ENCODE measurements at places on chromosomes 4 and X.
A peak's percentile ranks its signal among the peaks of the same experiment; 100 is the strongest.

- DNase-seq = no peak
Measured at GRCh38 chr4:38163216-38164006, 203.2 kb downstream of the PTTG2 start.

GRCh38 chr4:47882228-47882627 lies 32.2 kb downstream of the NFXL1 start:
- no peak for DNase-seq

DNA sequence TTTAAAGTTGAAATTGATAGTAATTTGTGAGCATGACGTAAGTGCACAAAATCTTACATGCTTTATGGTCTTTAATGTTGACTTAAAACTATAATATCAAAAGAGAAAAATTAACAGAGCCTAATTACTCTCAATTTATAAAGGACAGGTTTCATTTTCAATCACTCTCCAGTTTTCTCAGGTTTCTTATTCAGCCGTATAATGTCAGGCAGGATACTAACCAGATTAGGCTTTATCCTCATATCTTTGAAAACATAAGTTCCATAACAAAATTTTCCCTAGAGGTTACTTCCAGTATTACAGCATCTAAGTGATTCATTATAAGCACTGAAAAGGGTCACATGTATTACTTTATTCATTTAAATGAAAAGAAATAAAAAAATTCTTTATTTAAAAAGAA lies 492.1 kb downstream of the PACRGL start:
- no peak for DNase-seq

DNA sequence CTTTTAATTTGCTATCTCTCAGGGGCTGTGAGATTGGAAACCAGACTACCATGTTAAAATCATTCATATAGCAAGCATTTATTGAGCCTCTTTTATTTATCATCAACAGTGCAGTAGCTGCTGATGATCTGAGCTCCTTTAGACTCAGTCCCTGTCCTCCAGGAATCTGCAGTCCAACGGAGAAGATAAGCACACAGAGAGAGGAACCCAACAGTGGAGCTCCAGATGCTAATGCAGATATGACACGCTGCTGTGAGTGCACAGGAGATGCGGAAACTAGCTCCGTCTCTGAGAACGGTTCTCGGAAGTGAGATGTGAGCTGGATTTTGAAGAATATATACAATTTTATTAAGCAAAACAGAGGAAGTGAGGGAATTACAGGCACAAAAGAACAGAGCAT lies 35.4 kb downstream of the DCHS2 start:
- no peak for DNase-seq

- DNase-seq = no peak
Measured at GRCh38 chrX:10988653-10989052, 122.5 kb upstream of the HCCS start.

DNA sequence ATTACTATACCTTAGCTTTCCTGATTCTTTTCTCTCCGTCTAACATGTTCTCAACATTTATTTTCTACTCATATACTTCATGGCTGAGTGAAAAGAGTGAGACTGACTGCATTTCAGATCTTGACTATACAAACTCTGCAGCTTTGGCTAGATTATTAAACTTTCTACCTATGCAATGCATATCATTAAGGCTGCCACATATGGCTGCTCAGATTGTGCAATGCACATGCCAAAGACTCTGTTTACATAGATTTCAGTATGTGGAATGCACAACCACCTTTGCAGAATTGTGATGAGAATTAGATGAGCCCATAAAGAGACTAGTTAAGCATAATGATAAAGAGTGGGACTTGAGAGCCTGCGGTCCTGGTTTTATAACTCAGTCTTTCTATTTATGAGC lies 196.5 kb downstream of the BMPR1B start:
- no peak for DNase-seq

- no peak for DNase-seq
Measured at GRCh38 chrX:136219893-136220292, 31.3 kb downstream of the MAP7D3 start.

DNA sequence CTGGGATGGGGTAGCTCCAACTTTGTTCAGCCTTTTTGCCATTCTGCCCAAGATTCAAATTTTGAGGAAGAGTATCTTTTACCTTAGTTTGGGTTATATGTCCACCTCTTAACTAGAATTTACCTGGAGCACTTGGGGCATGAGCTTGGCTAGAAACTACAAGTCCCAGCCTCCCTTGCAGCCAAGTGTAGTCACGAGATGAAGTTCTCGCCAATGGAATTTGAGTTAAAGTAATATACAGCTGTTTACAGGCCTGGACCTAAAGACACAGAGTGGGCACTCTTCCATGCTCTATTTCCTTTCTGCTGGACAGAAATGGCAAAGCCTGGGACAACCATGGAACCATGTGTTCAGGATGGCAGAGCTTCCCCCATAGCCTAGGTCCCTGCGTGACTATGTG lies 233.6 kb upstream of the GATB start:
- no peak for DNase-seq

DNA sequence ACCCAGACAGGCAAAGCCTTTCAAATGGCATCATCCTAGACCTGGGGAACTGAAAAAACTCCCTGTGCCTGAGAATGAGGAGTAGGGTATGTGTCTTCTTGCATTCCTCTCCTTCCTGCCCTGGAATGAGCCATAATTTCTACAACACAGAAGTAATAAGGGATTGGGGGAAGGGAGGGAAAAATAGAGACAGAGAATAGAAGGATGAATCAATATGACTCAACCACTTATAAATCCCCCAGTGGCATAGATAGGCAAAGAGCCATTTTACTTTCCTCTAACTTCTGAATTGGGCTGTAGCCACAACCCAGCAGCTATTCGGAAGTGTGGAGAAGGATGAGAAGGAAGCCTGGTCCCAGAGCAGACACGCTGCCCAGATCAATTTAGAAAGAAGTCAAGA lies 99.9 kb downstream of the NHS start:
- no peak for DNase-seq

DNA sequence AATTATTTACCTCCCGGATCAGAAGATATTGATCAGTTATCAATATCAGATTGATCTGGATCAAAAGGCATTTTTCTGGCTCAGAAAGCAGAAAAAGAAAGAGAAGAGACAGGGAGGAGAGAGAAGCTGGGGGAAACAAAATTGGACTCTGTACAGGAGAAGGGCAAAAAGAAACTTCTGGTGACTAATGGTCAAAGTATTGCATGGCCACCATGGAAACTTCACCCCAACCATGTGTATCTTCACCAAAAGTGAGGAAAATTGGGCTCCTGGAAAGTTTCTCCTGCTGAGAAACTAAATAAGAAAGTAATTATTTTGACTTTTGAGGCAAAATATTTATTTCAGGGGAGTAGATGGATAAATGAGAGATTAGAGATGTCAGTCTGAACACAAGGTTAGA lies 33.9 kb downstream of the RNF150 start:
- no peak for DNase-seq

GRCh38 chr4:112954286-112954685 lies 95.2 kb upstream of the ANK2 start:
- no peak for DNase-seq

DNA sequence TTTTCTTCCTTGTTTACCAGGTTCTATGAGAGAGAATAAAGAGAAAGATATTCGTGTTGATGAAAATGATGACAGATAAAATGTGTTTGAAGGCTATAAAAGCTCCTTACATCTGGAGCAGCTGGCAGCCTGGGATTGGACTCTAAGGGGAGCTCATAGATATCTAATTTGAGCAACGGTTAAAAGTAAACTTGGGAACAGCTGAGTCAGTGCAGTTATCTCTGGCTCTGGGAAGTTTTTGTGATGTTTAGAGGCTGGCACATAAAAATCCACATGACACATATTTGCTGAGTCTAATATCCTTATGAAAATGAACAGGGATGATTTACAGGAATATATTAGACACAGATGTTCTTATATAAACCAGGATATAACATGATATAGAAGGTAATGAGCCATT lies 331.8 kb upstream of the TENM3 start:
- no peak for DNase-seq

- no peak for DNase-seq
Measured at GRCh38 chrX:145623453-145623852, 194.2 kb upstream of the SLITRK2 start.

DNA sequence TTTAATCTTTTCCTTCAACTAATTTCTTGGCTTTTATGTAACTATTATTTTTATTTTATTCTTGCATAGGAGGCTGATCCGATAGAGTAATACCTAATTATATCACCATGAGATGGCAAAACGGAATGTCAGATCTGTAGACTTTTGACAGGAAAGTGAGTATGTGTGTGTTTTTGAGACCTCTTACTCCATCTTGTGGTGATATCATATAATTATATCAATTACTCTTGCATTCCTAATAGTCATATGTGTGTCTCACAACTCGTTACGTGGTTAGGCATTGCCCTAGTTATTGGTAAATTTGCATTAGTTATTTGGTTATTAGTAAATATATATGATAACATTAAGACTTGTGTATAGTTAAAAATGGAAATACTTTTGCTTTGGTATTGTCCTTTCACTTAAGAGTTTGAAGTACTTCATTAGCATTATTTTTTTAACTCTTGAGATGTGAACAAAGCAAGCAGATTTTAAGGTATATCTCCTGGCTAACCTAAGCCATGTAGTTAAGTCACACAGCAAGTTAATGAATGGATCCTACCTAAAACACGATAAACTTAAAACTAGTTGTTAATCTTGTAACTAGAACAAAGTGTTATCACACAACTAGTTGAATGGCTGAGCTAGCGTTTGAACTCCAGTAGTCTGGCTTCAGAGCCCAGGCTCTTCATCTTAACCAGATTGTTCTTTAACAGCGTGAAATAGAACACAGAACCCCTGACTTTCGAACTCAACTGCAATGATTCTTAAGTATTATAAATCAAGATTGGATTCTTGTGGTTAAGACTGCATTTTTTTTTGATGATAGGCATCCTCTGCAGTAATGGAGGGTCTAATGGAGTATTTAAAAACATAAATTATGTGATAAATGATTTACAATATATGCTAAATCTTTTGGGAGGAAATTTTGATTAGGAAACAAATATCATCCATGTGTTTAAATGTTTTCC lies 67.1 kb downstream of the PGRMC2 start:
- DNase-seq = peak; percentile 26

GRCh38 chrX:10259716-10260115 lies 102.9 kb downstream of the CLCN4 start:
- no peak for DNase-seq

DNA sequence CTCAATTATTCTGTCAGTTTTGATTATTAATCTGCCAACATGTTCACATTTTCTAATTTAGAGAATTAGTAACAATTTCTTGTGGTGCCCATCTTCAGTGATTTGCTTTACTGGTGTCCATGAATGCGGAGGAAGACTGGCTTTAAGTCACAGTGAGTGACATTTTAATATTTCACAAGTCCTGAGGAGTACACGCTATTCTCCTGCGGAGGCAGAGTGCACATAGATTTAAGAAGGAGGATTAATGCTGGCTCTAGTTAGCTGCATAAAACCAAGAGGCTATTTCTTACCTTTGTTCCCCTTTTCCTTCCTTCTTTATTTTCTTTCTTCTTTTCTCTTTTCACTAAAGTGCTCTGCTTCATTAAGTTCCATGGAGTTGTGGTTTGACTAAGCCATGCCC lies 495.2 kb upstream of the IGFBP7 start:
- DNase-seq = no peak

GRCh38 chr4:93433840-93434239 lies 394.7 kb upstream of the ATOH1 start:
- DNase-seq = no peak

GRCh38 chr4:173958445-173958844 lies 325.0 kb downstream of the FBXO8 start:
- DNase-seq = no peak

- DNase-seq = peak; percentile 28
Measured at GRCh38 chr4:40976343-40976742, 226.6 kb downstream of the NSUN7 start.

DNA sequence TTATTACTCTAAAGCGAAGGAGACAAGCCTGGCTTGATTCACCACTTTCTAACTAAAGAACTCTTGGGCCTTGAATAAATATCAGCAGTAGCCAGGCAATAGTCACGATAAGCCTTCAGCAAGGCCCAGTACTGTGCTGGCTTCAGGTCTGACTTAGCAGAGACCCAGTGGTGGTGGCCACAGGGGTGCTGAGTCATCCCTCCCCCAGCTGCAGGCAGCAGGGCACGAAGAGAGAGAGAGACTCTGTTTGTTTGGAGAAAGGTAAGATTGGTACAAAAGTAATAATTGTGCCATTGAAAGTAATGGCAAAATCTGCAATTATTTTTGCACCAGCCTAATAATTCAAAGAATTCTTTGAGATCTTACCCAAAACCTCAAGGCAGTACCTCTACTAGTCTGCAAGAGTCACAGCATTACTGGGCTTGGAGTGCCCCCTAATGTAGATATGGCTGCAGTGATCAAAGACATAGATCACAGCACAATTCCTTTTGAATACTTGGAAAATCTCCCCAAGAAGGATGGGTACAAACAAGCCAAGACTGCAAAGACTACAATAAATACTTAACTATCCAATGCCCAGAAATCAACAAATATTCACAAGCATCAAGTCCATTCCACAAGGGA lies 159.5 kb upstream of the USP38 start:
- no peak for DNase-seq

DNA sequence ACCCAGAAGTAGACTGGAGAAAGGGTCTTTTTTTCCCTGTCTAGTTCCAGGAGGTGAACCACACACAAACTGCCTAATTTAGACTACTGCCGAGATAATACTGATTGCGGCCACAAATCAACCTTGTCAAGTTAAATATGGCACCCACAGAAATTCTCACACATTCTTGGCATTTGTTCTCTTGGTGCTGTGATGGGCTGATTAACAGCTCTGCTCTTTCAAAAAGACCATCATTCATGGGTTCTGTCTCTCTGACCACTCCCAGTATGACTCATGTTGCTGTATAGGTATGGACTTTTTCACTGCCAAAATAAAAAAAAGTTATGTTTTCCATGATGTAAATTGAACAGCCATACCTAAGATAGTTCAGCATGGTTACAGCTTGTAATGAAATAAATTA lies 1003.5 kb upstream of the LCORL start:
- DNase-seq = no peak

DNA sequence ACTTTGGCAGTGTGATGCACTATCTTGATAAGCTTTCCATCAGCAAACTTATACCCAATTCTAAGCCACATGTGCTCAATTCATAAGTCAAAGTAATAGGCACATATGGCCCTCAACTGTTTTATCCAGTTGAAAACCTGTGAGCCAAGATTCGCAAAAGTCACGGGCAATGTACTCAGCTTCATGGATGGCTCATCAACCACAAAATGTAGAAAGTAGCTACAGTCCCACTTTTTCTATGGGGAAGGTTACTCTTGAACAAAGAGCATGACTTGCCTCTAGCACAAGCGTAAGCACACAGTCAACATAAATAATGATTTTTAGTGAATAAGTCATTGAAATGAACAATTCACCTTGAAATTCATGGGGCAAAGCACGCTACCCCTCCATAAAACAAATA lies 25.1 kb upstream of the DDX53 start:
- no peak for DNase-seq

DNA sequence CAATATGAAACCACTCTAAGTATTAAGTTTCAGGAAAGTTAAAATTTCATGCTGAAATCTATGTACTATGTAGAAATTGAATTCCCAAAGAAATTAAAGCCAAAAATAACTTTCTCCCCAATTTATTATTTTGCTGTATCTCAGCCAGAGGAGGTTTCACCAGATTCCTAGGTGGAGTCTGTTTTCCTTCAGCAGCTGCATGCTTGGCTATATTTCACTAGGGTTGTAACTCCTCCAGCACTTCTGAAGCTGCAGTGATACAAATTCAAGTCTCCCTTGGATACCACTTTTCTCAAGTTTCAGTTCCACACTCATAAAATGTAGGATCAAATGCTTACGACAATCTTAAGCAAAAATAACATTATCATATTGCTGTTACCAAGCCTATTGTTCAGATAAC lies 41.2 kb upstream of the ZC4H2 start:
- no peak for DNase-seq
